ENCODE measurements at places on chromosomes 7 and 10.

- no peak for DNase-seq
Observed at GRCh38 chr7:148487912-148488311, 102.7 kb upstream of the C7orf33 start.

DNA sequence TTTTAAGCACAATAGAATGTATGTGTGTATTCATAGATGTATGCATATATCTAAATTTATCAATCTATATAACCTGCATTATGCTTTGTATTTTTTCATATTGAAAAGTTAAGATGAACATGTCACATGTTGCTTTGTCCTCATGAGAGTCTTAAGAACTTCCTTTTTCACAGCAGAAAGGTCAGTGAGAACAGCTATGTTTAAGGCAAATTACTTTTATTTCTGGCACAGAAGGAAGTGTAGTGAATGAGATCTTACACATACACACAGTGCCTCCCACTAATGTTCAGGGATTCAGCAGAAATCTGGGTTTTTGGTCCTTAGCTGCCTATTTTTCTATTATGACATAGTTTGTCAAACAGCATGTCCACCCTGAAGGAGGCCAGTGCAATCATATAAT is 134.8 kb downstream of the TMEM26 start:
- no peak for DNase-seq

DNA sequence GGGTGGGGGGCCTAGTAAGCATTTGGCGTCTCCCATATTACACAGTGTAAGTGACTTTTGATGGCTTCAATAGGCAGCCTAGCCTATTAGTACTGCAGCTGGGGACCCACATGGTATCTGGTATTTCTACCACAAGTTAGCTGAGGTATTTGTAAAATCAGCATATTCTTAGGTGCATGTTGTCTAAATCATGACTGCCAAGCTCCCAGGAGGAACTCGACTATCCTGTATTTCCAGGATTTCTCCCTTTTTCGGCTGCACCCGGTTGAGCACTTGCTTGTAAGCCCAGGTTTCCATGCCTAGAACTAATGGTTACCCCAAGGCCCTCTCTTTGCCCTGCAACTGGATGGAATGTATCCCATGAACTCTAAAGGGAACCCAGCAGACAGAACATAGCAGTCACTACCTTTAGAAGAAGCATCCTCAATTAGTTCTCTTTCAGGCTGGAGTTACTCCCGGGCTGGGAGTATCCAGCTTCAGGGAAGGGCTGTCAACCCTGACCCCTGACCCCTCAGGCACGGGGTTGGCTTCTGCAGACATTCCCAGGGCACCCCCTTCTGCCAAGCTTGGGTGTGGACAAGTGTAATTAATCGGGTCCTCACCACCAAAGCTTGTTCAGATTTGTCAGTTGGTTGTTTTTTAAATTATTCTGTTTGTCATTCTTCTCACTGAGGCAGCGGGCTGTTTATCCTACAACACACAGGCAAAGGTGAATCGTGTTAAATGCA is 90.3 kb upstream of the PARD3 start:
- no peak for DNase-seq

DNA sequence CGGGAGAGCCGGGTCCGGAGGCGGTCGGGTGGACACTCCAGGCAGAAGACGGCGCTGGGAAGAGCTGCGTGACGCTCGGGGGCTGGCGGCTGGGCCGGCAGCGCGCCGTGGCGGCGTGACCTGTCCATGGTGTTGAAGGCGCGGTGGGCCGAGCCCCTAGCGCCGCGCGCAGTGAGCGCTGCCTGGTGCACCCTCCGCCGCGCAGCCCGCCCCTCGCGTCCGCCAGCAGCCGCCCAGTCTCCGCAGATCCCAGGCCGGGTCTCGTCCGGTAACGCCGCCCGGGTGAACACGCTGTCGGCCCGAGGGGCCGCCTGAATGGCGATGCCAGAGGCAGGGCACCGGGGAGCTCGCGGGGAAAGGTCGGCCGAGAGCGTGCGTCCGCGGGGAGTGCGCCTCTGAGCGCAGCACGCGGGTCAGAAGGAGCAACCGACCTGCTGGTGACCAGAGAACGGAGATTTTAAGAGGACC is 657 bp upstream of the TMEM178B start:
- DNase-seq = no peak

GRCh38 chr7:135731131-135731530 is 3.1 kb upstream of the SLC13A4 start:
- no peak for DNase-seq

GRCh38 chr7:45601816-45602540 is 27.8 kb downstream of the ADCY1 start:
- DNase-seq = no peak

- DNase-seq = no peak
Observed at GRCh38 chr10:17227367-17228090, 512 bp upstream of the VIM start.

GRCh38 chr7:78296644-78297371 is 498.2 kb downstream of the PHTF2 start:
- no peak for DNase-seq

GRCh38 chr7:18698258-18698734 is 202.7 kb downstream of the HDAC9 start:
- no peak for DNase-seq

GRCh38 chr10:43700306-43700705 is 51.6 kb upstream of the ZNF32 start:
- DNase-seq = no peak

DNA sequence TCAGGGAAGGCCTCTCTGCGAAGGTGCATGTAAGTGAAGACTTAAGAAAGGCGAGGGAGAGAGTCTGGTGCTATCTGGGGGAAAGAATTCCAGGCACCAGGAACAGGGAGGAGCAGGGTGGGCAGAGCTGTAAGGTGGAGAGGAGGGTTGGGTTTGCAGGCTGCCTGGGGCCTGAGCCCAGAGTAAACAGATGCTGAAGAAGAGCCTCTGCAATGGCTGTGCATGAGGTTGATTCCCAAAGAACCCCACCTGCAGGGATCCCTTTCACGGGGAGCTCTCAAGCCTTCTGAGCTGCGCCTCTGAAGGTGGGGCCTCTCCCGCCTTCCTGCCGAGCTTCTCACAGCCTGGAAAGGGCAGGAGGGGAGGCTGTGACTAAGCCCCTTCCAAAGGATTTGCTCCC is 115.1 kb downstream of the RNF216 start:
- DNase-seq = no peak

DNA sequence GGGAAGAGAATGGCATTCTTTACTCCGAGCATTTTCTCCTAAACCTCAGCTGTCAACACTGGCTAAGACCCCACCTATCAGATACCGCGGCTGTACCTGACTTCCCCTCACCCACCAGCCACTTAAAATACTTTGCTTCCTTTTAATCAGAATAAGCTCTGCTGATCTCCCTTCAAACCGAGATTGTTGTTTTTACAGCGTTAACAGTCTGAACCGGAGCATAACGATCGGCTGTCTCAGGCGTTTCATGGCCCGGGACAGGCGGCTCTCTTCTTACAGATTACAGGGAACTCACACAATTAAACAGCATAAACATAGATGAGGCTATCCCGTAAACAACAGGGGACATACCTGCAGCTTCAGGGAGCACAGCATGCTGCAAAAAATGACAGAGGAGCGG is 174.3 kb upstream of the RNF32 start:
- no peak for DNase-seq

DNA sequence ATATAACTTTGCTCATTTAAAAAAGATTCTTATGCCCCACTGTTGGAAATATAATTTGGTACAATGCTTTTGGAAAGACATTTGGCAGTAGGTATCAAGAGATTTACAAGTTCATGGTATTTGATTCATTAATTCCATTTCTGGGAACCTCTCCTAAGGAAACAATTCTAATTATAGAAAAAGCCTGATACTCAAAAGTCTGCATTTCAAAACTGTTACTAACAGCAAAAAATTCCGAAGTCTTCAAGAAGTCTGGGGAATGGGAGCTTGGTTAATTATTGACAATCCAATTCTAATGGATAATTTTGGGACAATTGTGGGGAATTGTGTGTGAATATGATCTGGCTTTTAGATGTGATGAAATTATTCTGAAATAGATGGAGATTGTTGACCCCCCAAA is 59.6 kb downstream of the HDAC9 start:
- DNase-seq = no peak

DNA sequence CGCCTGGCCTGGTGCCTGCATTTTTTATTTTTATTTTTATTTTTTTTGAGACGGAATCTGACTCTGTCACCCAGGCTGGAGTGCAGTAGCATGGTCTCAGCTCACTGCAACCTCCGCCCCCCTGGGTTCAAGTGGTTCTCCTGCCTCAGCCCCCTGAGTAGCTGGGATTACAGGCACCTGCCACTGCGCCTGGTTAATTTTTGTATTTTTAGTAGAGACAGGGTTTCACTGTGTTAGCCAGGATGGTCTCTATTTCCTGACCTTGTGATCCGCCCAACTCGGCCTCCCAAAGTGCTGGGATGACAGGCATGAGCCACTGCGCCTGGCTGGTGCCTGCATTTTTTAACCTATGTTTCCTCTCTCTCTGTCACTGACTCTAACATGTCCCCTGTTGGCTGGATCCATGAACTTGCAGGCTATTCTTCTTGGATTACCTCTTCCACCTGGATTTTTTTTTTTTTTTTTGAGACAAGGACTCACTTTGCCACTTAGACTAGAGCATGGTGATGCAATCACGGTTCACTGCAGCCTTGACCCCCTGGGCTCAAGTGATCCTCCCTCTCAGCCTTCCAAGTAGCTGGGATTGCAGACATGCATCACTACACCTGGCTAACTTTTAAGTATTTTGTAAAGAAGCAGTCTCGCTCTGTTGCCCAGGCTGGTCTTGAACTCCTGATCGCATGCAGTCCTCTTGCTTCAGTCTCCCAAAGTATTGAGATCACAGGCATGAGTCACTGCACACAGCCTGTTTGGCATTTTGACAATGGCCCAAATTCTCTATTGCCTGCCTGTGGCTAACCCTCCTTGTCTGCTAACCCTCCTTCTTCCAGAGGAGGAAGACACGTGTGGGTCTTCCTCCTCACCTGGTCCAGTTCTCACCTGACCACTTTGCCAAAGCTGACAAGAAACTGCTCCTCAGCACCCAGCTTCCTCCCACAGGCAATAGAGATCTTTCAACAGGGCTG is 23.0 kb upstream of the PRPF18 start:
- no peak for DNase-seq

GRCh38 chr7:47186316-47186715 is 395.6 kb downstream of the TNS3 start:
- no peak for DNase-seq

DNA sequence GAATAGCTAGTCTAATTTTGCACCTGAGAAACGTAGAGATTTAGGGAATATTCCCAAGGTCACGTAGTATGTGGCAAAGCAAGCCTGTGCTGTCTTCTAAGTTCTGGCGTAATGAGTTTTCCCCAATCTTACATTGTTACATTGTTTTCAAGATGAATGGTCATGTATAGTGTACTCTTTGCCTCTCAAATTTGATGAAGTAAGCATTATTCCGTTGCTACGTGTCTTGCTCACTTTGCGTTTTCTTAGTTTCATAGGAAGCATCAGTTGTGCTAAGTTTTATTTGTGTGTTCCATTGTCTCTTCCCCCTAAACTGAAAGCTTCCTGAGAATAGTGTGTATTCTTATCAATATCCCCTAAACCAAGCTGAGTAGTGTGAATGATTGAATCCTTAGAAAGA is 637.6 kb upstream of the C7orf33 start:
- DNase-seq = no peak

GRCh38 chr7:32221736-32222135 is 151.5 kb upstream of the PDE1C start:
- no peak for DNase-seq

GRCh38 chr10:93245147-93245546 is 171.5 kb downstream of the CYP26A1 start:
- DNase-seq = no peak

DNA sequence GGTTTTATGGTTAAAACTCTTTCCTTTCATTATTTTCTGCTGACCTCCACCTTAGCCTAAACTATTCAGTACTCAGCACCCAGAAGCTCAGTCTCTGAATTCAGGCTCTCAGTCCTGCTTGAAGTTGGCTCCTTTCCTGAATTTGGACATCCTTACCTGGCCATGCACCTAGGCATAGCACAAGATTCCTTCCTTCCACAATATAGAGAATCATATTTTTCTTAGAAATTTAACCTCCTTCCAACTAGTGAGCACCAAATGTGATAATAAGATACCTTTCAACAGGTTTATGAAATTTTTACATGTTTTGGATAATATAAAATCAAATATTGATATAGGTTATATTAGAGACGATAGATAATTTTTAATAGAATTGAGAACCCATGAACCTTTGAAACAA is 905.6 kb upstream of the GHITM start:
- no peak for DNase-seq

GRCh38 chr10:12631216-12631615 is 281.9 kb downstream of the CAMK1D start:
- no peak for DNase-seq

- no peak for DNase-seq
Observed at GRCh38 chr7:109835577-109835976, 1255.3 kb upstream of the LRRN3 start.

DNA sequence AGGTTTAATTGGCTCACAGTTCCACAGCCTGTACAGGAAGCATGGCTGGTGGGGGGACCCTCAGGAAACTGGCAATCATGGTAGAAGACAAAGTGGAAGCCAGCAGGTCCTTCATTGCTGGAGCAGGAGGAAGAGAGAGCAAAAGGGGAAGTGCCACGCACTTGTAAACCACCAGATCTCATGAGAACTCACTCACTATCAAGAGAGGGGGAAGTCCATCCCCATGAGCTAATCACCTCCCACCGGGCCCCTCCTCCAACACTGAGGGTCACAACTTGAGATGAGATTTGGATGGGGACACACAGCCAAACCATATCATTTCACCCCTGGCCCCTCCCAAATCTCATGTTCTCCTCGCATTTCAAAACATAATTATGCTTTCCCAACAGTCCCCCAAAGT is 171.9 kb upstream of the CACNA2D1 start:
- no peak for DNase-seq

DNA sequence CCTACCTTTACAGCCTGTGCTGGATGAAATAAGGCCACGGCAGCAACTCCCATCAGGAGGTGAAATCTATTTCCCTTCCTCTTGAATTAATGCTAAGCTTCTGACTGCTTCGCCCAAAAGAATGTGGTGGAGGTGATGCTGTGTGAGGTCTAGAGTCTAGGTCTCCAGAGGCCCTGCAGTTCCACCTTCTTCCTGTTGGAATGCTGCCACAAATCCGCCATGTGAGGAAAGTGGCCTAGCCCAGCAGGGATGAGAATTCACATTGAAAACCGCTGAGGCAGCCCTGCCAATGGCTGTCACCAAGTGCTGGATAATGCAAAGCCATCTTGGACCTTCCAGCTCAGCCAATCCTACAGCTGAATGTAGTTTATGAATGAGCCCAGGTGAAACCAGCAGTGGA is 28.0 kb downstream of the RHOBTB1 start:
- no peak for DNase-seq

DNA sequence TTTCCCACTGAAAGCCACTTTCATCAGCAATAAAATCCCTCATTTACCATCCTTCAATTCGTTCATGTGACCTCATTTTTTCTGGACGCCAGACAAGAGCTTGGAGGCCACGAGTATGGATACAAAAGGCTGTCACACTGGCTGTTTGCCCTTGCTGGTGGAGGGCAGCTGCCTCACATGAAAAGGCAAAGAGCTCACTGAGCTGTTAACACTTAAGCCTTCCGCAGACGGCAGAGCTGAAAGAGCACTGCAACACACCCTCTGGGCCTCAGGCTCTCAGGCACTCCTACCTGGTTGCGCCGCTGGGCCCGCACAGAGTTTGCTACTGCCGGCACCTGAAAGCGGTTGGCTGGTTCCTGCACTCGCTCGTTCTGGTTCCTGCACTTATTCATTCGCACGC is 193.5 kb downstream of the CFTR start:
- no peak for DNase-seq

GRCh38 chr7:9776900-9777299 is 1196.8 kb upstream of the PHF14 start:
- no peak for DNase-seq
